ENCODE measurements at places on chromosomes 13 and 19.

- no peak for DNase-seq
These were observed 20.0 kb upstream of the LGALS14 start for GRCh38 chr19:39684267-39684666.

GRCh38 chr13:42305503-42305902 lies 33.6 kb downstream of the AKAP11 start:
- no peak for DNase-seq

- no peak for DNase-seq
These were observed 23.3 kb downstream of the EXOSC8 start for GRCh38 chr13:37023871-37024270.

DNA sequence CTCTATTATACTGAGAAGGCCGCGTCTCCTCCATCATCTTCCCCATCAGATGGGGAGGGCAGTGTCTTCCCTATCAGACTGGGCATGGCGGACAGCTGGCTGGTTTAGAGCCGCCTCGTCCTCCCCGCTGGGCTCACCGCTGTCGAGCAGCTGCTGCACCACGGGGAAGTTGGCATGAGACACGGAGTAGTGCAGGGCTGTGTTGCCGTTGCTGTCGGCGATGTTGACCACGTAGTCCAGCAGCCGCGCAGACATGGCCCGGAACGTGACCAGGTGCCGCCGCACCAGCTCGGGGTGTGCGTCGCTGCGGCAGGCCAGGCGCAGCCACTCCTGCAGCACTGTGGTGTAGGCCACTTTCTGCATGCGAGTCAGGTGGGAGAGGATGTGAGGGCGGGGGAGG lies 18.8 kb upstream of the SPC24 start:
- no peak for DNase-seq

DNA sequence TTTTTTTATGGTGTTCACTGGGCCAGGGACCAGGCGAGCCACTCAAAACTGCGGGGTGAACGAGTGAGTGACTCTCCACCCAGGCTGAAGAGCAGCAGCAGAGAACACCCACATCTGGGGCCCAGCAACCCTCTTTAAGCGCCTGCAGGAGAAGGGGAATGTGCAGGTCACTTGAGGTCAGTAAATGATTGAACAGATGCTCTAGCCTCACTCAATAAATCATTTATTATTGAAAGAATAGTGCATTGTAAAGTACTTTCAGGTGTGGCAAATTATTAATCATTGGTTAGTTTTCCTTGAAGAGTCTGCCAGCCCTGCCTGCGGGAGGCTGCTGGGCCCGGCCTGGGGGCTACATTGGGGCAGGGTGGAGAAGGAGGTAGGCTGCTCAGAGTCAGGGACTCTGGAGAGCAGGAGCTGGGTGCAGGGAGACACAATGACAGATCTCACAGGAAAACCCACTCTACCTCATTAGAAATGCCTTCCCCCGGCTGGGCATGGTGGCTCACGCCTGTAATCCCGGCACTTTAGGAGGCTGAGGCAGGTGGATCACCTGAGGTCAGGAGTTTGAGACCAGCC lies 42.5 kb downstream of the ABCC4 start:
- DNase-seq, result no peak

DNA sequence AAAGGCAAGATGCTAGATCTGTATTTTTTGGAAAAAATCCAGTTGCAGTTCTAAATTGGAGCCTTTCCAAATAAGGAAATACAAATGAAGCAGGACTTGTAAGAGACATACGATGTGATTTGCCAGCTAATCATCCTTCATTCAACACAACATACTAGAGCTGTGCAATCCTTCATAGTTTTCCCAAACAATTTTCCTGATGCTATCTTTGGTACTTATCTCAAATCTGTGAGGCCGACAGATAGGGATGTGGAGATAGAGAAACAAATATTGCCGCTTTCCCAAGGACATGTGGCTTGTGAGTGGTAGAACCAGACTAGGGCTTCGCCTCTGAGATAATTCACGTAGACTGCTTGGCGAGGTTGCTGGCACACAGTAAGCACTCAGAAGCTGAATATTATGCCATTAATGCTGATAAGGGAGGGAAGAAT lies 176.6 kb downstream of the LMO7 start:
- no peak for DNase-seq

GRCh38 chr19:8373867-8374813 lies 10.2 kb downstream of the ANGPTL4 start:
- DNase-seq, result no peak

DNA sequence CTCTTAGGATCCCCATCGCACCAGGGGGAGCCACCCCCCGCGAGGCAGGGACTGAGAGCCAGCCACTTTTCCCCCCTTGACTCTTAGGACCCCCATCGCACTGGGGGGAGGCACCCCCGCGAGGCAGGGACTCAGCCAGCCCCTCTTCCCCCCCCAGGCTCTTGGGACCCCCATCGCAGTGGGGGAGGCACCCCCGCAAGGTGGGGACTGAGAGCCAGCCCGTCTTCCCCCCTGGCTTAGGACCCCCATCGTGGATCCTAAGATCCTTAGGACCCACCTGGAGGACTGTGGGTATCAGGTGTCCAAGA lies 365.2 kb upstream of the SPRY2 start:
- DNase-seq, result no peak

DNA sequence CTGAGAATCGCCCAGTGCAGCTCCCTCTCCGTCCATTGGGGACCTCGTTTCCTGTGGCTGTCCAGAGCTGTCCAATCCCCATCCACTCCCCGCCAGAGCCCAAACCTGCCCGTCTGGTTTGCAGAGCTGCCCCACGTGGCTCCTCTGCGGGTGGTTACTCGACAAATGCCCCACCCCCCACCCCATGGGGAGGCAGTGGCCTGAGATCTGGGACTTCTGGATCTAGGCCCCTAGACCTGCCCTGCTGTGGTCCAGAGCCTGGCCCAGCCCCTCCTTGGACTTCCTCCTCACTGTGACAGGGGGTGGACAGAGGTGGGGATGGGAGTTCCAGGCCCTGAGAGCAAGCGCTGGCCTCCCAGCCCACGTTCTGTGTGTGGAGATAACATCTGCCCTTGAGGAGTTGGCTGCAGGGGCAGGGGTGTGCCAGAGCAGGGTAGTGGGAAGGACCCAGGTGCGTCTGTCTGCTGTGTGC lies 29.1 kb downstream of the PAK4 start:
- no peak for DNase-seq

- no peak for DNase-seq
These were observed 981.8 kb downstream of the SLITRK1 start for GRCh38 chr13:82900453-82900852.

- DNase-seq, result no peak
These were observed 3.2 kb downstream of the POLD1 start for GRCh38 chr19:50387176-50387867.

GRCh38 chr13:43666403-43666802 lies 120.4 kb downstream of the ENOX1 start:
- no peak for DNase-seq

DNA sequence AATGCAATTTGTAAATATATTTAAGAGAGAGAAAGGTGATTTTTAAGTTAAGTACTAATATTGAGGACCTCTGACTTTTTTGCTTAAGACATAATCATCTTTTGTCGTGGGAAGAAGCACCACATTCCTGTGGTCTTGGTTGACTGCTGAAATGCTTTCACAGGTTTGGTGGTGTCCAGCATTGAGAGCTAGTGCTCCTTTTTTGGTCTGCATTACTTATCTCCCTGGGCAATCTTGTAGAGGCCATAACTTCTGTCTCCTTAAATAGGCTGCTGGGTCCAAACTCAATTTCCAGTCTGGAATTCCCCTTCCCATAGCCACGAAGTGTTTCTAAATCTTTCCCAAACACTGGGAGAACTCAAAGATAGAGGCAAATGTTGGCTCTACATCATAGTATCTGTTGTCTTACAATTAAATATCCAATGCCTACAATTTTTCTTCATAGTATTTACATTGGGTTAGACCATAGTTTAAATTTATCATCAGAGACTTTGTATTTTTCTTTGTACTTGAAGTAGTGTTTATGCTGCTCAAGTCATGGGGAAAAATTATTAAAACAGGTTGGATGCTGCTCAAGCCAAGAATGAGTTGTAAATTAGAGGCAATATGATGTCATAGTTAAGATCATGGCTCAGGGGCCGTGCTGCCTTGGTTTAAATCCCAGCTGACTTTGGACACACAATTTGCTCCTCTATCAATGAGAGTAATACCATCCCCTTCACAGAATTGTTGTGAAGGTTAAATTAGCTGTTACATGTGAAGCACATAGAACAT lies 105.6 kb downstream of the POSTN start:
- no peak for DNase-seq

DNA sequence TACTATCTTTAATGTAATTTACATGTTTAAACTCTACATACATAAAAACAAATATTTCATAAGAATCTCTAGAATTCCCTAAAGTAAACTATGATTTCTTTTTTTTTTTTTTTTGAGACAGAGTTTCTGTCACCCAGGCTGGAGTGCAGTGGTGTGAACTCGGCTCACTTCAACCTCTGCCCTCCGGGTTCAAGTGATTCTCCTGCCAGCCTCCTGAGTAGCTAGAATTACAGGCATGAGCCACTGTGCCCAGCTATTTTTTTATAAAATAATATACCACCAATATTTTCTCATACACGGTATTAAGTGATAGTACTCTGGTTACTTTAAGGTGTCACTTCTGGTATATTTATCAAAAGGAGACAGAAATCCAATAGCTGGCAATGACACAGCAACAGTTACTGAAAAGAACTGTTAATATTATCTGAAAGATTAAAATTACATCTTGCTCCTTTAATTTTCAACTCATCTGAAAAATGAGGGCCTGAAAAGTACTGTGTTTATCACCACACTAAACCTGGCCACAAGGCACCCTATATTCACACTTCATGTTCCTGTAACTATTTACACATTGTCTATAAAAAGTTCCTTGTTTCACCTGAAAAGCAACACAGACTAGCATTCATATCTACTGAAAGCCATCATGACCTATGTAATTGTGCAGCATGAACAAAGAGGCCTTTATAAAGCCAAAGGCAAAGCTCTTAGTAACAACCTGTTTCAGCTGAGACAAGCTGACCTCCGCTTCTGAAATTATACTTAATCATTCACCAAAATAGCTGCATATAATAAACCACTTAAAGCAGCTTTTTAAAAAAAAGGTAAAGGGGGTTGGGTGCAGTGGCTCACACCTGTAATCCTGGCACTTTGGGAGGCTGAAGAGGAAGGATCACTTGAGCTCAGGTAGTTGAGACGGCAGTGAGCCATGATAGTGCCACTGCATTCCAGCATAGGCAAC lies 106.1 kb downstream of the SLC25A15 start:
- DNase-seq, result no peak

- DNase-seq, result no peak
These were observed 665.6 kb downstream of the SLITRK1 start for GRCh38 chr13:83216479-83217245.

- no peak for DNase-seq
These were observed 317.8 kb upstream of the SPRY2 start for GRCh38 chr13:80658705-80659104.

- no peak for DNase-seq
These were observed 44.6 kb upstream of the GRTP1 start for GRCh38 chr13:113408562-113408961.

DNA sequence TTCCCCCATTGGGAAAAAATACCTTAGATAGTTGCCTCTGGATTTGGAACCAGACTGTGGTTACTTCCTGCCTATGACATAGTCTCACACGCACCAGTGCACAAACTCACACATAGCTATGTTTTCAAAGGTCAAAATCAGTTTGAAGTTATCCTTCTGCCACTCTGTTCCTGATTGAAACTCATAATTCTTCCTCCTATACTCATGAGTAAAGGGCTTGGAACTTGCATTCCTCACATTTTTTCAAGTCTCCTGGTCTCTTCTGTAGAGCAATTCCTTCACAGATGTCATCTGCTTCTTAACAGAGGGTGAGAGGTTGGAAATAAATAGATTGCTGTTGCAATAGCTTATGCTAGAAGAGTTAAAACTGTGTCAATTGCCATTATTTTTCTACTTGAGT lies 18.6 kb upstream of the POSTN start:
- DNase-seq, result no peak

- no peak for DNase-seq
These were observed 16.7 kb upstream of the CCDC124 start for GRCh38 chr19:17915940-17916593.

DNA sequence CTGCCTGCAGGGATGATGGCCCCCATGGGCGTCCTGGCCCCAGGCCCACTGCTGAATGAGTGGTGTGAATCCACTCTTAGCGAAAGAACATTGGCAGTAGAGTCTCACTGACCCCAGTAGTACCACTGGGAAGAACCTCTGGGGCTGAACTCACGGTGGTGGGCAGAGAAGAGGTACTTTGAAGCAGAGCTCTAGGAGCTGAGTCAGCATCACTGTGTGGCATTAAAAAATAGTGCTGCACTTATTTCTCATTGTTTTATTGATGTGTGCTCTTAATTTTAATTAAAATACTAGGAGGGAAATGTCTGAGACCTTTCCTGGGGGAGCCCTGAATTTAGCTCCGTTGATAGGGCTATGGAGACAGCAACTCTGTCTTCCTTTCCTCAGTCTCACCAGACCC lies 61.3 kb downstream of the CBY2 start:
- no peak for DNase-seq

DNA sequence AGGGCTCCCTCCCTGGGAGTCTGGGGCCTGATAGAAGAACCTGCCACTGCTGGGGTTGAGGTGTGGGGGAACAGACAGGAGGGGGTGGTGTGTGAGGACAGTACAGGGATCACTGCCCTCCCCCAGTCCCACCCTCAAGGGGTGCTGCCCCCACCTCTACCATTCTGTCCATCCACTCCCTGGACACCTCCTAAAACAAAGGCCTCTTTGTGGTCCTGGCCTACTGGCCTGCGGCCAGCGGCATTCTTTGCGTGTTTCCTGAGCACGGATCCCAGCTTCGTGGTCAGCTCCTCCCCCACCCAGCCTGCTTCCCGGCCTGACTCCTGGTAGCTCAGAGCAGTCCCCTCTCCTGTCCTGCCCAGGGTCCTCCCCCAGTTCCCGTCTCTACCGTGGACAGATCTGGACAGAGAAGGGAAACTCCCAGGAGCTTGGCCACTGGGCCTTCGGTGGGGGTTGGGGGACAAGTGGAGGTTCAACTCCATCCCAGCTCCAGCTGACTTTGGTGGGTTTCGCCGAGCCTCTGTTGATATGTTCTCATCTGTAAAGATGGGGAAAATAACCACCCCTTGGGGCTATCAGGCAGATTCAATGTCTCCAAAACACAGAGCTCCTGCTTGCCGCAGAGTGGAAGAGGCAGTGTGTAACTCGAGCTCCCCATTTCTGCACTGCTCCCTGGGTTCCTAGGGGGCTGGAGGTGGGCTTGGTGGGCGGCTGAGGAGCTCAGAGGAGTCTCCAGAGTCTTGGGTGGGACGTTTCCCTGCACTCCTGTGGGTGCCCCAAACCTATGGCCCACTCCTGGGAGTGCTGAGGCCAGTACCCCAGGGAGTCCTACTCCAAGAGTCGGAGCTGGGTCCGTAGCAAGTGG lies 48.7 kb downstream of the LYL1 start:
- DNase-seq, result no peak

All from stimulated activated CD4-positive, alpha-beta T cell treated with anti-CD3 and anti-CD28 coated beads, Interleukin-4, amount 100 ng/mL, for 4 hours (primary cell).